ENCODE measurements at places on chromosomes 2 and 18.

DNA sequence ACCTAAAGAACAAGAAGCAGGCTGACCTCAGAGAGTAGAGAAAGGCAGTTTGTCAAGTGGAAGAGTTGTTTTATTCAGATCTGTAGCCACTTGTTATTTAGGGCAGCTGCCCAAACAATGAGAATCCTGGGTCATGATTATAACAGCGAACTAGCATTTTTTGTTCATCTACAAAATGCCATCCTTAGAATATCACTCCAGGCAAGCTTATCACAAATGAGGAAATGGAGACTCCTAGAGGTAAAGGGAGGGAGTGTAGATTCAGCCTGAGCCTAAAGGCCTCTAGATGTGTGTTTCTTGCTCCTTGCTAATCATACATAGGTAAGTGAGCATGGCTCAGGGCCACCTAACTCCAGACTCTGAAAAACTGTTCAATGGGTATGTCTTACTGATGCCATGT lies 126.1 kb downstream of the HNMT start:
- DNase-seq, result peak; percentile 70

DNA sequence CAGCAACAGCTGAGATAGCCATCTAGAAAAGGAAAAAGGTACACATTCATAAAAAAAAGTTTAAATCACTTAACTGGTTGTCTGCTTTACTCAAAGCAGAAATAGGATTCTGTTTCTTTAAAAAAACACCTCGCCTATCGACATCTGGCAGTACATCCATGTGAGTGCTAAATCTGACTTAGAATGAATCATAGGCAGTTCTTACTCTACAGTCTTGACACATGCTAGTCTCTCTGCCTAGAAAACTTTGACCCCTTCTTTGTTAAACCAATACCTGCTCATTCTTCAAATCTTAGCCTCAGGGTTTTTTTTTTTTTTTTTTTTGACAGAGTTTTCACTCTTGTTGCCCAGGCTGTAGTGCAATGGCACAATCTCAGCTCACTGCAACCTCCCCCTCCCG lies 37.1 kb upstream of the GPR75 start:
- DNase-seq, result no peak

DNA sequence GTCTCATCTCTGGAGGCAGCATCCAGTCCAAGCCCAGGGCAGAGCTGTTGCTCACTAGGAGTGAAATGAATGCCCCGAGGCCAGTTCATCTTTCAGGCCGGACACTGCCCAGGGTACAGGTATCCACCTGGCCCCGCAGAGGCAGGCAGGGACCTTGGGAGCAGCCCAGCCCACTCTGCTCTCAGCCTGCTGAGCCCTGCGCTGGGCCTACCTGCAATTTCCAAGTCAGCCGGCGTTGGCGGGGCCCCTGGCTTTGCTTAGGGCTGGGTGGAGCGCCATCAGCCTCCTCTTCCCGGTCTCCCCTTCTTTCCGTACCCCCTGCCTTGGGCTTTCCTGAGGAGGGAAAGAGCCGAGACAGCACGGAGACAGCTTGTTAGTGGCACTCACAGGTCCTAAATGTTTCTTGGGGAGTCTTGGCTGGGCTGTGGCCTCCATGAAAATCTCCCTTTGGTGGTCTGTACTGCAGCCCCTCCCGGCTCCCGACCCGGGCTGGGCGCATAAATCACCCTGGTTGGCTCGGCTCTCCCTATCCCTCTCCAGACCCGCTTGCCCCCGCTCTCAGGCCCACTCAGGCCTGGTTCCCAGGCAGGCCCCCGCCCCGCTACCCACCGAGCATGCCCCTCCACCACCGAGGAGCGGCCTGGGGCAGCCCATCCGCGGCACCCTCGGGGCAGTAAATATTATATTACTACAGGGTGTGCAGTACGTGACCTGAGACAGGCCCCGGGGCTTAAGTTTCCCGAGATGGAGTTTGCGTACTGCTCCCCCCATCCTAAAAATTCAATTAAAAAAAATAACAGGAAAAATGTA lies 106.7 kb downstream of the DYSF start:
- DNase-seq, result no peak

DNA sequence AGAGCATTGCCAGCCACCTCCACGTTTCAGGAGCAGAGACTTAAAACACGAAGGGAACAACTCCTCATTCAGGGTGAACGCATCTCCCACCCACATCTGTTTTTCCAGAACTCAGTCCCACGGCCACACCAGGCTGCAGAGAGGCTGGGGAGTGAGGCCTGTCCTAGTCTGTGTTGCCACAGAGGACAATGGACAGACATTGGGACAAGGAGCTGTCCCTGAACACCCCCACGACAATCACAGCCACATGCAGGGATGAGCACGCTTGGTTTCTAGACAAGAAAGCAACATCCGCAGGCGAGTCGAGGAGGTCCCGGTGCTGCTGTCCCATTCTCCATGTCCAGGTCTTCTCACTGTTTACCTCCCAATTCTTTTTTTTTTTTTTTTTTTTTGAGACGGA lies 167.4 kb downstream of the EIPR1 start:
- no peak for DNase-seq

DNA sequence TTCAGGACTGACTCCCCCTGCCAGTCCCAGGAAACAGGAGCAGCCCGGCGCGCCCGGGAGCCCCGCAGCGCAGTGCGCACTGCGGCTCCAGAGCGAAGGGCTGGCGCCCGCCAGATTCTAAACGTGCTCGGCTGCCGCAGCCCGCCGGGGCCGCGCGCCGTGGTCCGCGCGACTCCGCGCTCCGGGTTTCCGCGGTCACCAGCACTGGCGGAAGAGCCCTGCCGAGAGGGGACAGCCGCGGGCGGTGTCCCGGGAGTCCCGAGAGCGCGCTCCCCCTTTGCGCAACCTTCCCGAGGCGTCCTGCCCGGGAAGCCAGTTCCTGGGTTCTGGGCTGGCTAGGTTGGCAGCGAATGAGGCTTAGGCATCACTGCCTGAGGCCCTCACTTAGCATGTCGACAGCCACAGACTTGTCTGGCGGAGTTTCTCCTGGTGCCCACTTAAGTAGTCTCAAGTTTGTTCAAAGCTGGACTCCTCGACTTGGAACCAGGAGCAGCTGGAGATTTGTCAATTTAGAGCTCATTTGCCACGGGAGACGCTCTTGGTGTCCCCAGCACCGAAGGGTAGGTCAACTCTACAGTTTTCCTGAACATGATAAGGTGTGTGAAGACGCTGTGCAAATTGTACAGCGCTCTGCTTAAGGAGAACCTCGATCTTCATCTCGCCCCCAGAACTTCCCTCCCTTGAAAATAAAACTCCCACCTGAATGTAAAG lies 1.5 kb upstream of the VSNL1 start:
- DNase-seq, result no peak

- DNase-seq, result no peak
These were observed 98.8 kb upstream of the TAF1B start for GRCh38 chr2:9744256-9745004.

- no peak for DNase-seq
These were observed 11.0 kb upstream of the CTAGE1 start for GRCh38 chr18:22428672-22429071.

DNA sequence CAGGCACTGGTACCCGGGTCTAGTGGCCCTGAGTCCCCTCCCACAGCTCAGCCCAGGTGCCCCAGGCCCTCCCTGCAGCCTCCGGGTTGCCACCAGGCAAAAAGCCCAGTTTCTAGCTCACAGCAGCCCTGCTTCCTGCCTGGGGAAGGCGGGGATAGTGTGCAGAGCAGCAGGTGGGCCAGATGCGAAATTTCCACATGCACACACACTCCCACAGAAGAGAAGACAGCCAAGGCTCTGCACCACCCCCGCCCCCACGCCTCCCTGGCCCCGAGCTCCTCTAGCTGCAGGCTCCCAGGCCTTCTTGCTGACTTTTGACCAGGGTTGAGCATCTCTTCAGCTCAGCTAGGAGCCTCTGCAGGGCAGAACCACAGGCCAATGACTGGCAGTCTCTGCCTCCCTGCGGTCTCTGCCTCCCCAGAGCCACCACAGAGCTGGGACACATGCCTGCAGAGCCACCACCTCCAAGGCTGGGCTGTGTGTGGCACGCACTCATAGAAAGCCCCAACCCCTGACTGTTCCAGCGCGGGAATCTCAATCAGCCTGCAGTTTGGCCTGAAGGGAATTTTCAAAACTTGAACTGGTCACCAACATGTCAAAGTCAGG lies 7.2 kb downstream of the SLC66A2 start:
- DNase-seq, result no peak

- DNase-seq, result no peak
These were observed 2.1 kb downstream of the GBX2 start for GRCh38 chr2:236165842-236166795.

GRCh38 chr18:76425146-76426131 lies 69.6 kb downstream of the ZNF516 start:
- no peak for DNase-seq

DNA sequence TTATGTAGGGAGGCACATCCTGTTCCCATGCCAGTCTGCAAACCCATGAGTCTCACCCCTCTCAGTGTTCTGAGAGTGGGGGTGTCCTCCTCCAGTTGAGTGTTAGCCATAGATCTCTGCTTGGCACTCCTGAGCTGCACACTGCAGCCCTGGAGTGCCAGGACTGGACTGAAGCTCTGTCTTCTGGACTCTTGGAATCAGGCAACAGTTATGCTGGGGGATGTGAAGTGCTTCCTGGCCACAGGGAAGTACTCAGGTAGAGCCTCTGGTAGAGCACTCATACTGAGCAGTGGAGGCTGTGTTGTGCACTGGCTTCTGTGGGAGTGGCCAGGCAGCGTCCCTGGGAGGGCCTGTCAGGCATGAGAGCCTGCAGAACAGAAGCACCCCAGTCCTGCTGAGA lies 43.0 kb downstream of the SERPINB7 start:
- DNase-seq, result no peak

- DNase-seq, result no peak
These were observed 231.5 kb downstream of the PRKCE start for GRCh38 chr2:45882707-45883602.

GRCh38 chr2:46187112-46187618 lies 110.0 kb upstream of the EPAS1 start:
- peak; percentile 81 for DNase-seq

DNA sequence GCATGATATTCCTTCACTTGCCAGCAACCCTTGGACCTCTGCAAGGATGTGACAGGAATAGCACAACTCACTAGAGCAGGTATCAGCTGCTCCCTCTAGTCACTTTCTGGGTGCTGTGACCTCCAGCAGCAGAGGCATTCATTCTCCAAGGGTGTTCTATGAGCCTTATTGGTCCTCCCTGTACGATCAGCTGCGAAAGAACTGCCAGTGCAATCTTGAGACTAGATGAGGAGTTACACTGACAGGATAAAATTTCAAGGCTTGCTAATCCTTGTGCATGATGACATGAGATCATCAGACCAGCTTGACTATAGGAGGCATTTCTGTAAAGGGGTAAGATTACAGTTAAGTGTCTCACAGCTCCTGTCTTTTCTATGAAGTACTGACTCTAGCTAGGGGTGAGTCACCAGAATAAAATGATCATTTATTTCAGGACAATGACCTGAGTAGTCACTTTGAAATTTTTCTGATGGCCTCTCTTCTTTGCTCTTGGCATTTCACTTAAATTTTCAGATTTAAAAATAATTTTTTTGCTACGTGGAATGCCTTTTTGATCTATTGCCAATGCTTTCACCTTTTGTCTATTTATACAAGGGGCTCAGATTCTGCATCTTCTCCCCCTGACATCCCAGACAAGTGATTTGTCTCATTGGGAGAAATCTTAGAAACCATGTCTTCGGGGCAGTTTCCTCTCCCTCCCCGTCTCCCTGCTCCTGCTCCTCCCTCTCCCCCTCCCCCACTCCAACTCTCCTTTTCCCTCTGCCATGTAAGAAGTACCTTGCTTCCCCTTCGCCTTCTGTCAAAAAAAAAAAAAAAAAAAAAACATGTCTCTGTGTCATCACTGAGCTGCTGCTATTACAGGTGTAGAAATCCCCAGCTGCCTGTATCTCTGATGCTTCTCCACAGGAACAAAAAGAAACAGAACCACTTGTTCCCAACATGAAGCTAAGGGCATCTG lies 49.2 kb upstream of the FRZB start:
- no peak for DNase-seq

DNA sequence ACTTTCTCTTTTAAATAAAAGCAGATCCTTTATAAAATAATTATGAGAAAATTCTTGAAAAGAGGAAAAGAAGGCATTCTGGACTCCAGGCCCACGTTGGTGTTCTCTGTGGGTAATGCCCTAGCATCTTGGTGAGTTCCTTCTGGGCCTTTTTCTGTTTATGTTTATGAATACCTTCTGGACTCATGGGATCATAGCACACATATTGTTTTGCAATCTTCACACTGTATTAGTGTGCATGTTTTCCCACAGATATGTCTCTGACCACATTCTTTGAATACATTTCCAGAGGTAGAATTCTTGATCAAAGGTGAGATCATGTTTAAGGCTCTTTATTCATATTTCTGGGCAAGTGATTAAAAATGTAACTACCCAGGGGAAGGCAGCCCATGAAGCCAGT lies 15.9 kb downstream of the GLI2 start:
- no peak for DNase-seq

GRCh38 chr18:13614641-13615288 lies 111.6 kb downstream of the FAM210A start:
- DNase-seq, result no peak

- DNase-seq, result no peak
These were observed 1.8 kb downstream of the NOSTRIN start for GRCh38 chr2:168804214-168804613.

DNA sequence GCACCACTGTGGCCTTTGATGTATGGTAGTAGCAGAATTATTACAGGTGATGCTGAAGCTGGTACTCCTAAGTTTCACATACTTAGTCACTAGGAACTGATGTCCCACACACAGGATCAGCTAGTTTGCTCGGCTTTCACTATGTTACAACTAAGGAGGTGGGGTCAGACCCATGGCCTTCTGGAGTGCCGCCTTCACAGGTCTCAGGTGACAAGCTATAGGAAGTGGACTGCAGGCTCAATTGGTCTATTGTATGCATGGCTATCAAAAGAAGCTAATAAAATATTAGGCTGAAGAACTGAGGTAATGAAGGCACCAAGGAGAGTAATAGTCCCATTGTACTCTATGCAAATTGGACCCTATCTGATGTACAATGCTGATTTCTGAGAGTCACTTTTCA lies 170.6 kb downstream of the DLGAP1 start:
- DNase-seq, result no peak

DNA sequence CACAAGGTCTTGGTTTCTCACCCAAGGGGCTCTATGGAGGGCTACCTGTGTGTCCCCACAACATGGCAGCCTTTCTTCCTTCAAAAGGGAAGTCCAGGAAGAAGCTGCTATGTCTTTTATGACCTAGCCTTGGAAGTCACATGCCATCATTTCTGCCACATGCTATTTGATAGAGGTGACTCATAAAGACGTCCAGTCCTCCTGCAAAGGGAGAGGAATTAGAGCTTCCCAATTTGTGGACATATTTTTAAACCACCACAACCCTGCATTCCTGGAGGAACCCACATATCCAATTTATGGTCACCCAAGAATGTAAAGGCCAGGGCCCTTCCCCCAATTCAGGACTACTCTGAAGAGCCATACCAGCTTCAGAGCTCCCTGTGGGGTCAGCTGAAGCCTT lies 246.2 kb downstream of the CYP26B1 start:
- no peak for DNase-seq

GRCh38 chr2:185990861-185991525 lies 252.4 kb downstream of the FSIP2 start:
- no peak for DNase-seq

All from OCI-M1 (cell line).